ENCODE measurements at places on chromosomes 6 and 20. TPM values are rescaled to one million over a fixed set of nuclear protein-coding genes. Genes with fewer than 3 reads are reported as not detected.

The PNPLA1 gene
- not detected for polyA plus RNA-seq

The RTN4IP1 gene
- 5.7 TPM for polyA plus RNA-seq

- H3K36me3 ChIP-seq: no peaks in the 10 kb centered on the region
- H3K27ac ChIP-seq: no peak overlapping the region
- peak; percentile 88 for DNase-seq
- H3K27me3 ChIP-seq: no peaks in the 10 kb centered on the region
- no peak overlapping the region for H3K4me3 ChIP-seq
Measured at GRCh38 chr6:137709424-137710236, 157.4 kb upstream of the TNFAIP3 start.

The SNAP91 gene
- not detected for polyA plus RNA-seq

DNA sequence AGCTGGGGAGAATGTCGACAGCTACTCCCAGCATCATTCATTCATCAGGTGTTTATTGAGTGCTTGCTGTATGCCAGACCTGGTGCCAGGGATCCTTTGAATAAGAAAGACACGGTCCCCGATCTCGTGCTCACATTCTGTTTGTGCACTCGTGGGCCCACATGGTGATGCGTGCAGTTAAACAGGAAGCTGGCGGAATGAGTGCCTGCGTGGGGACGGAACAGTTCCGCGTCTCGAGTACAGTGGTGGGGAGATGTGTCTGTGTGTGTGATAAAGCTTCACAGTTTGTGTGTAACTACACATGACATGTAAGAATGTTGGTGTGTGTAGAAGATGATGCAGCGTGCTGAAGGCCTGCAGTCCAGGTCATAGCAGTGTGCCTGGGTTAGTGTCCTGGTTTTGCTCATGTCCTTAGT is 6.5 kb downstream of the RBM38 start:
- no peaks in the 10 kb centered on the region for H3K27me3 ChIP-seq
- H3K4me3 ChIP-seq: no peak overlapping the region
- H3K36me3 ChIP-seq: peaks cover 34% of the 10 kb centered on the region
- DNase-seq: no peak
- no peak overlapping the region for H3K27ac ChIP-seq
- peaks cover 6% of the 10 kb centered on the region for H3K4me1 ChIP-seq

The TLDC2 gene
- polyA plus RNA-seq: 0.07 TPM

- no peak overlapping the region for H3K27ac ChIP-seq
- H3K4me1 ChIP-seq: no peaks in the 10 kb centered on the region
- no peak overlapping the region for H3K4me3 ChIP-seq
- no peaks in the 10 kb centered on the region for H3K27me3 ChIP-seq
- H3K36me3 ChIP-seq: no peaks in the 10 kb centered on the region
Measured at GRCh38 chr20:20293141-20293540, 74.8 kb upstream of the INSM1 start.

DNA sequence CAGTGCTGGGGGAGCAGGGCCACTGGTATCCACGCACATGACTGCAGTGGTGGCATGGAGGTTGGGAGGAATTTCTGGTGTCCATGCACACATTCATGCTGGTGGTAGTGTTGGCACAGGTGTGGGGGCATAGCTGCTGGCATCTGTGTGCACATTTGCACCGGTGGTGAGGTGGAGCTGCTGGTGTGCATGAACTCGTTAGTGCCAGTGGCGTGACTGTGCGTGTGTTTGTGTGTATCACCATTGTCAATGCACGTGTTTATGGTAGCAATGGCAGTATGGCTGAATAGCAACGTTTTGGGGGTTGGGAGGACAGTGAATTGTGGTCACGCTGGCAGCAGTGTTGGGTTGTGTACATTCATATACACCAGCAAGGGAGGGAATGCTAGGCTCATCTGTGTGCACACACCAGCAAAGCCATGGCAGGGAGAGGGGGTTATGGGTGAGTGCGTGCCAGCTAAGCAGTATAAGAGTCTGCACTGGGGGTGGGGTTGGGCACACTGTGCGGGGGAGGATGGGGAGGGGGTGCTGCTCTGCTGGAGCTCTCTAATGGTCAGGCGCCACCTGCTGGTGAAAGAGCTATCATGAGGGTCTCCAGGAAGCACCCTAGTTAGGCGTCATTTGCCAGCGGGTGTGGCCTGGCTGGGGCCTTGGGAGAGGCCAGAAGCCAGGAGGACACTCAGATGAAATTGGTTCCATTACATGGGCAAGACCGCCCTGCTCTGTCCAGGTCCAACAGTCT is 626.1 kb upstream of the ID4 start:
- DNase-seq: no peak
- no peaks in the 10 kb centered on the region for H3K27me3 ChIP-seq
- no peaks in the 10 kb centered on the region for H3K4me1 ChIP-seq
- no peak overlapping the region for H3K4me3 ChIP-seq
- no peaks in the 10 kb centered on the region for H3K36me3 ChIP-seq
- H3K27ac ChIP-seq: no peak overlapping the region

GRCh38 chr6:3391902-3392458 is 64.9 kb downstream of the SLC22A23 start:
- no peak for DNase-seq
- H3K36me3 ChIP-seq: no peaks in the 10 kb centered on the region
- peaks cover 50% of the 10 kb centered on the region for H3K27me3 ChIP-seq
- no peaks in the 10 kb centered on the region for H3K4me1 ChIP-seq

The BMP6 gene
- polyA plus RNA-seq: 0.19 TPM

- H3K27ac ChIP-seq: no peak overlapping the region
- DNase-seq: no peak
- no peaks in the 10 kb centered on the region for H3K27me3 ChIP-seq
- no peaks in the 10 kb centered on the region for H3K4me1 ChIP-seq
- no peak overlapping the region for H3K4me3 ChIP-seq
Measured at GRCh38 chr6:95404777-95405176, 172.6 kb upstream of the MANEA start.

The DNPH1 gene
- 47.8 TPM for polyA plus RNA-seq

The EPPIN gene
- polyA plus RNA-seq: not detected

DNA sequence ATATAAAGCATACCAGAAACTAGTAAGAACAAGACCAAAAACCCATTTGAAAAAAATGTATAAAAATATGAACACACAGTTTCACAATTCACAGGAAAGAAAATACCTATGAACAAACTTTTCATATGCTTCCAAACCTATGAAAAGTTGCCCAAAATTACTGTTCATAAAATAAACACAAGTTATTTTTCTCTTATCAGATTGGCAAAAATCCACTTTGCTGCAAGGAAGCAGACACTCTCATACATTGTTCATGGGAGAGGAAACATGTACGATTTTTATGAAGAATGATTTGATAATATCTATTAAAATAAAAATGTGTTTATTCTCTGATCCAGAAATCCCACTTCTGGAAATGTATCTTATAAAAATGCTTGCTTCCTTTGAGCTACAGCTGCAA is 40.0 kb upstream of the OCSTAMP start:
- no peaks in the 10 kb centered on the region for H3K4me1 ChIP-seq
- no peaks in the 10 kb centered on the region for H3K36me3 ChIP-seq
- H3K4me3 ChIP-seq: no peak overlapping the region
- DNase-seq: no peak
- H3K27me3 ChIP-seq: no peaks in the 10 kb centered on the region

GRCh38 chr6:109526905-109527628 is 44.0 kb upstream of the ZBTB24 start:
- H3K36me3 ChIP-seq: no peaks in the 10 kb centered on the region
- no peak overlapping the region for H3K27ac ChIP-seq
- no peak overlapping the region for H3K4me3 ChIP-seq

DNA sequence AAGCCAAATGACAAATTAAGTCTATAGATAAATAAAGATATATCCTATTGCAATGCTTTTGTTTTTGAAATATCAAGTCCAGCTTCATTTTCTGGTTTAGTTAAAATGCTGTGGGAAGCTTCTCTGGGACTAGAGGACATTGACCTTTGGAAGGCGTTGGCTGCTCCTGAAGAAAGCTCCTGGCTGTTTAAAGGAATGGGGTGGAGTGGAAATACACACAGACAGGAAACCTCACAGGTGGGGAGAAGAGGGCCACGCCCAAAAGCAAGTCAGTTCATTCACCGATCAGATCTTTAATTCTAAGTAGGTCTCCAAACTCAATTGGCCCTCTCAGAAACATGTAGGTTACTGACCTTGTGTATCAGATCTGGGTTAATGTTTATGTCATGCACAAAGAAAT is 59.6 kb downstream of the SPTLC3 start:
- H3K27ac ChIP-seq: no peak overlapping the region
- DNase-seq: no peak
- no peaks in the 10 kb centered on the region for H3K27me3 ChIP-seq
- no peaks in the 10 kb centered on the region for H3K4me1 ChIP-seq
- no peaks in the 10 kb centered on the region for H3K36me3 ChIP-seq

The RBM24 gene
- 8.1 TPM for polyA plus RNA-seq

DNA sequence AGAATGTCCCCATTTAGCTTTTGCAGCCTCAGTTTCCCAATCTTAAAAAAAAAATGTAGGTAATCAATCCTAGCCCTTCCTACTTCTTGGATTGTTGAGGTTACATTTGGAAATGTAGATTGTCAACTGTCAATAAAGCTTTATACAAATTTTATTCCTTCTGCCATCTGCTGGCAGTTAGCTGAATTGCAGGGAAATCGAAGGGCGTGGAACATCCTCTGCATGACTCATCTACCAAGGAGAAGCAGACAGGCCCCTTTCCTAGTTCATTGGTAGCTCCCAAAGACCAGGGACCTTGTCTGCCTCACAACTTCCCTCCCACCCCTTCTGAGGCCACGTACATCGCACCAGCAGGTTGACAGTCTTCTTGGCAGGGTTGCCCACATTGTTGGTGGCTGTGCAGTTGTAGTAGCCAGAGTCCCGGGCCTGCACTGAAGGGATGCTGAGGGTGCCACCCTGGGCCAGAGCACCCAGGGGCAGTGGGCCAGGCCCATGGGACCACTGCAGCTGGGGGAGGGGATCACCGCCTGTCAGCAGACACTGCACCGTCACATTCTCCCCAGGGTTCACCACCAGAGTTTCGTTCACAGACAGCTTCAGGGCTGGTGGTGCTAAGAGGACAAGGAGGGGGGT is 43.6 kb downstream of the MDGA1 start:
- peaks cover 6% of the 10 kb centered on the region for H3K36me3 ChIP-seq
- no peak overlapping the region for H3K27ac ChIP-seq
- peaks cover 2% of the 10 kb centered on the region for H3K4me1 ChIP-seq
- no peak overlapping the region for H3K4me3 ChIP-seq
- DNase-seq: peak; percentile 34

- H3K36me3 ChIP-seq: no peaks in the 10 kb centered on the region
- no peak for DNase-seq
- H3K27me3 ChIP-seq: no peaks in the 10 kb centered on the region
Measured at GRCh38 chr6:169345146-169345545, 91.5 kb upstream of the THBS2 start.

The TNFRSF6B gene
- polyA plus RNA-seq: 12.0 TPM

DNA sequence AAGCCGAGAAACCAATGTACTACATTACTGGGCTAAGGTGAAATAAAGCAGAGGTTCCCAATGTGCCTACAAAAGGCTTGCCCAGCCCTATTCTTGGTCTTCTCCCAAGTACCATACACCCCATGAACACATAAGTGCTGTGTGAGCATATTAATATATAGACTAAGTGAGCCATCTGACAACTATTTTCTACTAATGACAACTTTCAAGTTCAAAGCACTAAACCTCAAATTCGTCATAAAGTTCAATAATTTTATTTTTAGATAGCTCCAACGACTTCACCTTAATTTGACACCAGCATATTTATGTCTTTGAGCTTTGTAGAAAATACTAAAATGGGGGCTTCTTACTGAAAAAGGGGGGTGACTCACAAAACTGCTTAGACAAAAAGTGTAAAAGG is 6.7 kb downstream of the DTNBP1 start:
- no peaks in the 10 kb centered on the region for H3K36me3 ChIP-seq
- no peak overlapping the region for H3K27ac ChIP-seq

GRCh38 chr6:163170294-163170883 is 244.1 kb upstream of the QKI start:
- DNase-seq: no peak
- H3K27me3 ChIP-seq: no peaks in the 10 kb centered on the region
- H3K27ac ChIP-seq: no peak overlapping the region
- no peaks in the 10 kb centered on the region for H3K4me1 ChIP-seq

The PRDM13 gene
- polyA plus RNA-seq: not detected

The HTR1B gene
- polyA plus RNA-seq: 0.24 TPM

GRCh38 chr20:11281768-11282167 is 608.0 kb upstream of the JAG1 start:
- no peak overlapping the region for H3K4me3 ChIP-seq
- no peaks in the 10 kb centered on the region for H3K27me3 ChIP-seq
- H3K4me1 ChIP-seq: no peaks in the 10 kb centered on the region
- H3K36me3 ChIP-seq: no peaks in the 10 kb centered on the region
- H3K27ac ChIP-seq: no peak overlapping the region

- no peaks in the 10 kb centered on the region for H3K4me1 ChIP-seq
- H3K36me3 ChIP-seq: peaks cover 3% of the 10 kb centered on the region
- DNase-seq: no peak
- H3K27me3 ChIP-seq: no peaks in the 10 kb centered on the region
Measured at GRCh38 chr20:62051546-62052255, 14.0 kb downstream of the TAF4 start.

GRCh38 chr6:109714166-109714565 is 23.1 kb downstream of the FIG4 start:
- H3K4me1 ChIP-seq: no peaks in the 10 kb centered on the region
- DNase-seq: no peak
- no peaks in the 10 kb centered on the region for H3K36me3 ChIP-seq
- no peak overlapping the region for H3K27ac ChIP-seq
- no peak overlapping the region for H3K4me3 ChIP-seq

DNA sequence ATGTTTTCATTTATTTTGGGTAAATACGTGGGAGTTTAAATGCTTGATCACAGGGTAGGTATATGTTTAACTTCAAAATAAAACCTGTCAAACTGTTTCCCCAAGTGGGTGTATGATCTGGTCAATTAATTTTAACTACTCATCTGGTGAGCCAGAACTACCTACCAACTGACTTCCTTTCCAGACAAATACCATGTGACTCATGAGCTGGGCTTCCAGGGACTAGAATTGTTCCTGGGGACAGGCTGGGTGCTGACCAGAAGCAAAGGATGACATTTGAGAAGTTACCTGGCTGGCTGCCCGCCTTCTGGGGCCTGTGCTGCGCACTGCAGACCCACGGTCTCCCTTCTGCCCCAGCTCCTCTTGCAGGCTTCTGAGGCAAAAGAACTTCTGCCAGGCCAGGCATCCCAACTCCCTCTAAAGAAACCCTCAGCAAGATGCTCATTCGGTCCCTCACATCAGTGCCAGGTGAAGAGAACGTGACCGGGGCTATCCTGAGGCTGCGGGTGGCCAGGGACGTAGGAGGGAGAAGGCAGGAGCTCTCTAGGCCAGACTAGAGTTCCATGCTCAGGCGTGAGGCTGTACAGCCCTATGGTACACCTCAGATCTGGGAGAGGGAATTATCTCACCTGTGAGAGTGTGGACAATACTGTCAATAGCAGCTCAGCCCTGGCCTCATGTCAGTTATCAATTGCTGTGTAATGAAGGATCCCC is 103.6 kb downstream of the JPH2 start:
- DNase-seq: peak; percentile 58
- H3K4me3 ChIP-seq: no peak overlapping the region
- no peaks in the 10 kb centered on the region for H3K36me3 ChIP-seq

DNA sequence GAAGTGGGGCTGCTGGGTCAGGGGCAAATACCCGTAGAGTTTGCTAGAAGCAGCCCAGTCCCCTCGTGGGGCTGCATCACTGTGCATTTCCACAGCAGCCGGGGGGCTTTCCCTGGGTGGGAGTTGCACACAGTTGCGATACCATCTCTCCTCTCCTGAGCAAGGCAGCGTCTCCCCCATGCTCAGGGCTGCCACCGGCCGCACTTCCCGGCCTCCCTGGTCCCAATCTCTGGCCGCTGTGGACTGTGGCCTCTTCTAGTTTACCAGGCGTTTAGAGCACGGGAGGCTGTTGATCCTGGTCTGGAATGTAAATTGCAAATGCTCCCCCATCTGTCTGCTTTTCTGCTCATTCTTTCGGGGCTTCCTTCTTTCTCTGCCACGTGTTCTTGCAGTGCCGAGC is 31.1 kb downstream of the OSBPL2 start:
- no peaks in the 10 kb centered on the region for H3K4me1 ChIP-seq
- H3K27me3 ChIP-seq: no peaks in the 10 kb centered on the region
- DNase-seq: no peak
